ENCODE measurements at places on chromosomes 5 and 9.

- H3K4me1 ChIP-seq: no peaks in the 10 kb centered on the region
- H3K4me3 ChIP-seq: no peak overlapping the region
- no peaks in the 10 kb centered on the region for H3K27me3 ChIP-seq
These were observed 159.4 kb upstream of the CCNH start for GRCh38 chr5:87572090-87572489.

DNA sequence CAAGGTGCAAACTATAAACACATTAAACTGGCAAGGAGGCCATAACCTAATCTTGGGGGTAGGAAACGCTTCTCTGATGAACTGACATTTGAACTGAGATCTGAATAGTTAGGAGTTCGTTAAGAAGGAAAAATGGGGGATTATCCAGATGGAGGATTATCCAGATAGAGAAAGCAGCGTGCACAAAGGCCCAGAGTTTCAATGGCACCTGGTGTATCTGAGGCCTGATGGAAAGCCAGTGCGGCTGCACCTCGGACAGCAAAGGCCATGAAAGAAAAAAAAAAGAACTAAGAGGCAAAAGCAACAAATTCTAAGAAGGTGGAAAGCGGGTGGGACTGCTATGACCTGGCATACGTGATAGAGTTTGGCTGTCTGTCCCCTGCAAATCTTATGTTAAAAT lies 13.0 kb upstream of the CTNNAL1 start:
- peaks cover 29% of the 10 kb centered on the region for H3K36me3 ChIP-seq
- H3K27ac ChIP-seq: no peak overlapping the region
- no peaks in the 10 kb centered on the region for H3K27me3 ChIP-seq

- no peak for DNase-seq
- no peak overlapping the region for H3K4me3 ChIP-seq
- no peaks in the 10 kb centered on the region for H3K4me1 ChIP-seq
- peaks cover 10% of the 10 kb centered on the region for H3K36me3 ChIP-seq
These were observed 40.4 kb upstream of the UNC5A start for GRCh38 chr5:176769911-176770310.

DNA sequence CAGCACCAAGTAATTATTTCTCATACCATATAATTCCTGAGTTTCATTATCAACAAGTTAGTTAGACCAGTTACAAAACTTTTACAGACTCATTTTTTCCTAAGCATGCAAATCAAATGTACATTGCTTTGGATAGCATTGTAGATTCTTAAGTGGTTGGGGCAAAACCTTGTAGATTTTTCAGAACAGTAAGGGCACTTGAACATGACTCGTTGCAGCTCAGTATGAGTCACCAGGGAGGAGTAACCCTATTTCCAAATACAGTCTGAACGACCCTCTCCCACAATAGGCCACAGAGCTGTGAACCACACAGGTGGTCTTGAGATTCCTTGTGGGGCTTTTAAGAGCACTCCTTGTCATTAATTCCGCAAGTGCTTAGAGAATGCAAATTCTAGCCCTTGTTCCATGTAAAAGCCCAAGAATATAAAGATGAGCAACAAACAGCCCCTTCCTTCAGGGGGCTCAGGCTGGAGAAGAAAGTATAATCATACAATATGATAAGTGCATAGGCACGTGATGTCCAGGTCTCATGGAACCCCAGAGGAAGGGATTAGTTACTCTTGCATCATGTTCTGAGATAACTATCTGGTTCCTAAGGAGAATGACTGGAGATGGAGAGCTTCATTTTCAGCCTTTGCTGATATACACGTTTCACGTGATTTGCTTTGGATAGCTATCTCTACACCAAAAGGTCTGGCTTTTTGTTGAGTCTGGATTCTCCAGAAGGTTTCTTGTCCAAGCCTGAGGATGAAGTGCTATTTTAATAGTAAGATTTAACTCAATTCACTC lies 295.7 kb downstream of the KCNN2 start:
- H3K36me3 ChIP-seq: no peaks in the 10 kb centered on the region
- DNase-seq: no peak
- no peaks in the 10 kb centered on the region for H3K27me3 ChIP-seq

GRCh38 chr5:129541648-129542251 lies 81.7 kb downstream of the ADAMTS19 start:
- no peaks in the 10 kb centered on the region for H3K27me3 ChIP-seq
- no peak for DNase-seq
- no peak overlapping the region for H3K27ac ChIP-seq
- no peak overlapping the region for H3K4me3 ChIP-seq
- H3K36me3 ChIP-seq: no peaks in the 10 kb centered on the region
- H3K4me1 ChIP-seq: no peaks in the 10 kb centered on the region

GRCh38 chr9:561427-561826 lies 280.1 kb upstream of the DMRT1 start:
- H3K36me3 ChIP-seq: no peaks in the 10 kb centered on the region
- no peak overlapping the region for H3K4me3 ChIP-seq
- peaks cover 7% of the 10 kb centered on the region for H3K4me1 ChIP-seq
- no peak for DNase-seq
- no peak overlapping the region for H3K27ac ChIP-seq
- H3K27me3 ChIP-seq: peaks cover 27% of the 10 kb centered on the region

DNA sequence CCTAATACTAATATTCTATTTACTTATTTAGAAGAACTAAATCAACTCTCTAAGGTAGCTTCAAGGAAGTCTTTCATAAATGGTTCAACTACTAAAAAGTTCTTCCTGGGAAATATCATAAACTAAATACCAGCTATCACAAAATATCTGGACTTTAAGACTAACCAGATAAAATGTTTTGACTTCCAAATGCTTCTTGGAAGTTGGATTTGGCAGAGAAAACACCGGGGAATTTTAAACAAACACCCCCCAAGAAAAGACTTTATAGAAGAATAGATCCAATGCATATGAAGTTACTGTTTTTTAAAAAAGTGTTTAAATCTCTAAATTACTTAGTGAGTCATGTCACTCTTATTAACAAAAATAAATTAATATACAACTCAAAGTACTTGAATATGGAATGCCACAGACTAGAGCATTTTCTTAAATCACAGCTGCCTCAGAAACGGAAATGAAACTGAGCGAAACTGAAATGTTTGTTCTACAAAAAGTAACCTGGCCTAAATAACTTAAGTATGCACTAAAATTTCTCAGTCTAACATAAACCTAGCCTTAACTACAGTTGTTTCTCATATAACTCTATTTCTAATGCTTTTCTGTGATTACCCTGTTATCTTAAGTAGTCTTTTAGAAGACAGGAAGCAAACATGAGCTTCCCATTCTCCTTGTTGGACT lies 6.8 kb downstream of the ABCA1 start:
- no peak for DNase-seq
- peaks cover 42% of the 10 kb centered on the region for H3K4me1 ChIP-seq
- H3K27me3 ChIP-seq: no peaks in the 10 kb centered on the region
- H3K27ac ChIP-seq: no peak overlapping the region
- no peaks in the 10 kb centered on the region for H3K36me3 ChIP-seq

DNA sequence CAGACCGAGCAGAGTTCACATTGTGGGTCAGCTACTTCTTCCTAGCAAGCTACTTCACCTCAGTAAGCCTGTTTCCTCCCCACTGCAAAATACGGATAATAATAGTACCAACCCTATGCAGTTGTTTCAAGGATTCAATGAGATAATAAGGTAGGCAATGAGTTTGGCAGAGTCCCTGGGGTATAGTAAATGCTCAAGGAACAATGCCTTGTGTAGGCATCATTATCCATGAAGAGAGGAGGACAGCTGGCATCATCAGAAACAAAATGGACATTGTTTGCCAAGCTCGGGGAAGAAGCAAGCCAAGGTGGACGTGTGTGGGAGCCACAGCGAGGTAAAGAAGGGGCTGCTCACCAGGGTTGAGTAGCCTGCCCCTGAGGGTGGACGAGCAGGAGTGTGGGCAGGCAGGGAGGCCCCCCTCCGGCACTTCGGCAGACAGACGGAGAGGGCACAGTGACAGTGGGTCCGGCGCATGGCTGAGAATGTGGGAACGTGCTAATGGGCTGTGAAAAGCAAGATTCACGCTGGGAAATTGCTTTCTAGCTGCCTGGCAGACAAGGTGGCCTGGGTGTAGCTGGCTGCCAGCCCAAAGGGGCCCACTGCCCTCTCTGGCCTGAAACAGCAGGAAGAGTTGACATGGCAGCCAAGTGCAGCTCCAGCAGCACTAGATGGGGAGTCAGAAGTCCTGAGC lies 10.1 kb downstream of the CAMK2A start:
- peaks cover 29% of the 10 kb centered on the region for H3K27me3 ChIP-seq
- no peak for DNase-seq
- no peak overlapping the region for H3K27ac ChIP-seq
- no peak overlapping the region for H3K4me3 ChIP-seq
- no peaks in the 10 kb centered on the region for H3K4me1 ChIP-seq

DNA sequence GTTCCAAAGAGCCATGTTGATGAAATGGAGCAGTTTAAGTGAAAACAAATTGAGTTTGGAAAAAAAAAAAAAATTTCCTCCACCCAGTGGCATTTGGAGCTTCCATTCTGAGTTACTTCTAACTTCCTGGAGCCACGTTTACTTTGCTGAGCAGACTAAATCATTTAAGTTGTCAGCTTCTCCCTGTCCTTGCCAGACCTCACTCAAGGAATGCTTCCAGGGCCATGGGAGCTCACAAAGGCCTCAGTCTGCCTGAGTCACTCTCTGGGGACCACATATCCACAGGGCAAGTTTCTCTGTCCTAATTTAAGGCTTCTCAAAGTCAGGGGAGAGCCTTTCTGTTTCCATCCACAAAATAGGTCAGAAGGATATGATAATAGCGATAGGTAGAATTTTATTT lies 210.3 kb upstream of the TNC start:
- no peaks in the 10 kb centered on the region for H3K4me1 ChIP-seq
- no peak overlapping the region for H3K27ac ChIP-seq
- no peak overlapping the region for H3K4me3 ChIP-seq
- no peaks in the 10 kb centered on the region for H3K27me3 ChIP-seq
- DNase-seq: no peak
- no peaks in the 10 kb centered on the region for H3K36me3 ChIP-seq

- H3K36me3 ChIP-seq: no peaks in the 10 kb centered on the region
- peaks cover 18% of the 10 kb centered on the region for H3K4me1 ChIP-seq
- no peak overlapping the region for H3K4me3 ChIP-seq
- no peaks in the 10 kb centered on the region for H3K27me3 ChIP-seq
These were observed 34.5 kb upstream of the NIPBL start for GRCh38 chr5:36842087-36842486.

DNA sequence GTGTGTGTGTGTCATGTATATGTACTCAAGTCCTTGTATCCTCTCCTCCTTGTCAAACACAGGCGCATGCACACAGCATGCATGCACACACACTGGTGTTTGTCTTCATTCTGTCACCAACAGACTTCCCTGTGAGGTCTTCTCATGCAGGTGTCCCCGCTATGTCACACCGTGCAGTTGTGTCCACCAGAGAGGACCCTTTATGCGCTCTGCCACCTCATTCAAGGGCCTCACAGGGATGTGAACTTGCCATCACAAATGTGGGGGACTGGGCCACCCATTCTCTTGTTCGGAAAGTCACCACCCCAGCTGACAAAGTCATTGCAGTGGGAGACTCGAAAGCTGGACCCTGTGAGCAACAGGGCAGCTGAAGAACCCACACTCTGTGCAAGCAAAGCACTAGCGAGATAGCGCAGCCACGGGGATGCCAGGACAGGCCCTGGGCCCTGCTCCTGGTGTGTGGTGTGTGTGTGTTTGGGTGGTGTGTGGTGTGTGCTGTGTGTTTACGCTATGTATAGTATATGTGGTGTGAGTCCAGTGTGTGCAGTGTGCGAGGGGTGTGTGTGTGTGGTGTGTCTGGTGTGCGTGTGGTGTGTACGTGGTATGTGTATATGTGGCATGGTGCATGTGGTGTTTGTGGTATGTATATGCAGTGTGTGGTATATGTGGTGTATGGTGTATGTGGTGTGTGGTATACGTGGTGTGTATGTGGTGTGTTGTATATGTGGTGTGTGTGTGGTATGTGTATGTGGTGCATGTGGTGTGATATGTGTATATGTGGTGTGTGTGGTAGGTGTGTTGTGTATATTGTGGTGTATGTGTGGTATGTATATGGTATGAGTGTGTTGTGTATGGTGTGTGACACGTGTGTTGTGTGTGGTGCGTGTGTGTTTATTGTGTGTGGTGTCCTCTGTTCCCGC lies 30.9 kb upstream of the NXNL2 start:
- no peak for DNase-seq
- H3K36me3 ChIP-seq: no peaks in the 10 kb centered on the region
- no peak overlapping the region for H3K27ac ChIP-seq
- H3K27me3 ChIP-seq: no peaks in the 10 kb centered on the region
- H3K4me1 ChIP-seq: no peaks in the 10 kb centered on the region

- no peak for DNase-seq
- no peaks in the 10 kb centered on the region for H3K4me1 ChIP-seq
- no peak overlapping the region for H3K27ac ChIP-seq
- no peaks in the 10 kb centered on the region for H3K36me3 ChIP-seq
- H3K4me3 ChIP-seq: no peak overlapping the region
These were observed 217.5 kb downstream of the DRD1 start for GRCh38 chr5:175226506-175226905.

DNA sequence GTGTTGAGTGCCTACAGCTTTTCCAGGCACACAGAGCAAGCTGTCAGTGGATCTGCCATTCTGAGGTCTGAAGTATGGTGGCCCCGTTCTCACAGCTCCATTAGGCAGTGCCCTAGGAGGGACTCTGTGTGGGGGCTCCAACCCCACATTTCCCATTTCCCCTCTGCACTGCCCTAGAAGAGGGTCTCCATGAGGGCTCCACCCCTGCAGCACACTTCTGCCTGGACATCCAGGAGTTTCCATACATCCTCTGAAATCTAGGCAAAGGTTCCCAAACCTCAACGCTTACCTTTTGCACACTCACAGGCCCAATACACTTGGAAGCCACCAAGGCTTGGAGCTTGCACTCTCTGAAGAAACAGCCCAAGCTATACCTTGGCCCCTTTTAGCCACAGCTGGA lies 131.3 kb downstream of the DEPDC1B start:
- no peaks in the 10 kb centered on the region for H3K4me1 ChIP-seq
- peaks cover 8% of the 10 kb centered on the region for H3K36me3 ChIP-seq
- DNase-seq: no peak
- H3K27ac ChIP-seq: no peak overlapping the region
- H3K27me3 ChIP-seq: no peaks in the 10 kb centered on the region

DNA sequence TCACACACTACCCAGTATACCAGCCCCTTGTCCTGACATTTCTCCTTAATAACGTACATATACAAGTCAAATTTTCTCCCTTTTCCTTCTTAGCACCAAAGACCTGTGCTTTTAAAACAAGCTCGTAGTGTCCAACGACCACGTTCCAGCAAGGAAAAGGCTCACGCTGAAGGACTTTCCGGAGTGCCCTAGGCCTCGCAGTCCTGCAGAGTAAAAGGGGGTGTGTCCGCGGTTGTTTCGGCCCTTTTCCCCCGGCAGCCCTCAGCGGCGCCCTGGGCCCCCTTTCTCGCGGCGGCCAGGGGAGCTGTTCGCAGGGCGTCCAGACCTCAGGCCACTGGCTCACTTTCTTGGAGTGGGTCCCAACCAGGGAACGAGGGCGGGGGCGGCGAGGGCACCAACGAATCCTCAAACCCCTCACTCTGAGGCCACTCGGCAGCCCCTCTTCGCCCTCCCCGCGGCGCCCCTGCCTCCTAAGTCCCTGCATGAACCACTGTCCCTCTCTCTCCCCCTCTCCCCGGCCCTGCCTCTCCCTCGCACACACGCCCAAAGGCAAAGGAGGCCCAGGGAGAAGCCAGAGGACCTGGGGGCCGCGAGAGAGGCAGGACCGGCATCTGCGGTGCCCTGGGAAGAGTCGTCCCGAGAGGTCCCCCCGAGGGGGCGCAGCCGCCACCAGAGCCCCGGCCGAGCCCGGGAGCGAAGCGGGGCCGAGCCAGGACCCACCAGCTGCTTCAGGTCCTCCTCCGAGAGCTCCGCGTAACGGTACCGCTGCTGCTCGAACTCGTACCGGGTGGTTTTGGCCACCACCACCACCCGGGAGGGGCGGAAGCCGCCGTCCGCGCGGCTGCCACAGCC lies 720 bp downstream of the NADK2 start:
- no peaks in the 10 kb centered on the region for H3K36me3 ChIP-seq
- no peaks in the 10 kb centered on the region for H3K27me3 ChIP-seq

- peaks cover 14% of the 10 kb centered on the region for H3K4me1 ChIP-seq
- H3K27me3 ChIP-seq: peaks cover 65% of the 10 kb centered on the region
- no peak for DNase-seq
- peaks cover 5% of the 10 kb centered on the region for H3K36me3 ChIP-seq
These were observed 2.3 kb downstream of the AFAP1L1 start for GRCh38 chr5:149273950-149274349.

Measured in stimulated activated naive B cell treated with anti-CD40 and anti-IgM and Interleukin-4, amounts not matched to agents 10 μg/mL and 1 μg/mL and 100 μg/mL, for 72 hours (primary cell).